Stimulated activated CD8-positive, alpha-beta memory T cell treated with anti-CD3 and anti-CD28 coated beads, Interleukin-4, amount 100 ng/mL, for 1 hour (primary cell): ENCODE measurements at places on chromosomes 3 and 15.

DNA sequence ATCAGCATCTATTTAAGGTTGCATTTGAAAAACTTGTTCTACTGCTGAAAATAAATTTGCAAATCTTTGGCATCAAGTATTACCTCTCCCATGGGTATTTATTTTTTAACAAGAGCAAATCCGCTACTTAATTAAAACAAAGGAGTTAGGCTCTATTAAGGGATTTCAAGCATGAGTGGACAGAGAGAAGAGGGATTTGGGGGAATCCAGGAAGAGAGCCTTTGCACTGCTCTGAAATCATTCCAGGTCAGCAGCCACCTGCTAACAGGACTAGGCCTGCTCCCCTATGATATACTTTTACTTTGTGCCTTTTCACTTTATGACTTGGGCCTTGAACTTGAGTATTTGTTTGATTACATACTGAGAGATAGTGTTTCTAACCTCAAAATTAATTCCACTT lies 57.1 kb downstream of the IQCH start:
- no peak for DNase-seq

- no peak for DNase-seq
Measured at GRCh38 chr15:40088929-40089755, 19.5 kb downstream of the BMF start.

DNA sequence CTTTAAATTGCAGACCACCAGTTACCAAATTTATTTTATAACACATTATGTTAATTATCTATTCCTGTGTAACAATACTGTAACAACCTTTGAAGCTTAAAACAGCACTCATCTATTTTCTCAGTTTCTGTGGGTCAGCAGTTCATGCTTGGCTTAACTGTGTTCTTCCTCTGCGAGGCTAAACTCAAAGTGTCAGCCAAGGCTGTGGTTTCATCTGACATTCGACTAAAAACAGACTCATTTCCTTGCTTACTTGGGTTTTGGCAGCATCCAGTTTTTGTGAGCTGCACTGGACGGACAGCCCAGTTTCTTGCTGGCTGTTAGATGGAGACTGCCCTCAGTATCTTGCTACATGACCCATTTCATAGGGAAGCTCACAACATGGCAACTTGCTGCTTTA lies 247.3 kb upstream of the KCNH8 start:
- DNase-seq = no peak

- DNase-seq = no peak
Measured at GRCh38 chr3:9715136-9715535, 11.5 kb downstream of the CPNE9 start.

- DNase-seq = no peak
Measured at GRCh38 chr3:157045238-157045850, 114.6 kb downstream of the CCNL1 start.

GRCh38 chr15:90436952-90437351 lies 48.9 kb downstream of the IQGAP1 start:
- no peak for DNase-seq

GRCh38 chr3:133459400-133459799 lies 59.5 kb downstream of the BFSP2 start:
- no peak for DNase-seq

DNA sequence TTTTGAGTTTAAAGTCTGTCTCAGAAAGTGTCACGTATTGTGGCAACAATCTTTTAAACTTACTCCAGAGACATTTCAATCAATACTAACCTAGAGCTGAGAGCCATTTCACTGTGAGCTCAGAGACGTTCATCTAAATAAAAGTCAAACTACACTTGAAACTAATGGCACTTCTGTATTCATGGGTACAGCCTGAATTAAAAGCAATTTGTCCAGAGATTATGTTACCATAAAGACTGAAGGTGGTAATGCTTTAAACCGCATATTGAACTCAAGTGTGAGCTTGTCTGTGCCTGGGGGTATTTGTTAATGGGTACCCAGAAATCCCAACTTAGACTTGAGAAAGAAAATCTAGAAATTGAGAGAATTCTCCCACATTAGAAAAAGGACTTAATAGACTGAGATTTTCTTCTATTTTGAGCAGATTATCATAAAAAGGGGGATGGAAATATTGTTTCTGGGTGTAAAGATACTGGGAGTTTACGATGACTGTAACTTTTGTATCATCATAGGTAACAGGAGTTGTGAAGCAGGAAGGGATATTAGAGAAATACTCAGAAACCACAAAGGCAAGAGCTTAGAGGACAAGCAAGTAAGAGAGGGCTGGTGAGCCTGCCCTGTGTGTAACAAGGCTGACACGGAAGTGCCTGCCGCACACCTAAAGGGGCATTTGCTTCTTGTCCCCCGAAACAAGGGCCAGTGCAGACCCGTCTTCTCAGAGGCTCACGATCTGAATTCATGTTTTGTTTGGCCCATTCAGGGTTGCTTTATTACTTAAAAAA lies 36.9 kb downstream of the LRIG1 start:
- no peak for DNase-seq

GRCh38 chr3:42819351-42819965 lies 10.2 kb downstream of the ACKR2 start:
- DNase-seq = no peak

GRCh38 chr15:86481720-86482119 lies 402.0 kb downstream of the AGBL1 start:
- DNase-seq = no peak

- DNase-seq = no peak
Measured at GRCh38 chr3:38755130-38755529, 60.9 kb downstream of the SCN10A start.

DNA sequence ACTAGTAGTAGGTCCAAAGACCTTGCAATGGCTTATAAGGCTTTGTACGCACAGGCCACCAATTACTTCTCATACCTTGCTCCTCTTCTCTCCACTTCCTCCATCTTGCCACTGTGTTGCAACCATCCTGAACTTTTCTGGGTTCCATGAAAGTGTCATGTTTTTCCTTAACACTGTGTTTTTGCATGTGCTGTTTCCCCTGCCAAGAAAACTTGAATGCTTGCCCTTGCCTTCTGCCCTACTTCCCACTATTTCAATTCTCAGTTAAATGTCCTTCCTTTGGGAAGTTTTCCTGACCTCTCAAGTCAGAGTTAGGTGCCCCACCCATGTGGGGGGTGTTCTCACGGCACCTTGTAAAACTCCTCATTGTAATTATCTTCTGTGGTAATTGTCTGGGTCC lies 182.8 kb downstream of the THRB start:
- no peak for DNase-seq

DNA sequence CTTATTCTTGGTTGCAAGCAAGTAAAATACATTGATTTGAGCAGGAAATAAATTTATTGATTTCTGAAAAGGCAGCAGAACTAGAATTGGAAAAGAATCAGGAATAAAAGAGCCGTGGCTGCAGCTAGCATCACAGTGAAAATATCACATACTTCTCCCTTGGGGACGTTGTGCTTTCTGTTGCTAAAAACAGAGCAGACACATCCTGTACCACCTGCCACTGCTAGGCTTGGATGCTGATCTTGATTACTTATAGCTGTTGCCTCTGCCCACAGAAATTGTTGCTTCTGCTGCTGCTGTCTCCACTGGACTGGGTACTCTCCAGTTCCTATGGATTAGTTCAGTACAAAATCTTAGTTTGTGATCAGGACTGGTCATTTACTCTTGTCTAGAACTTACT lies 283.8 kb downstream of the C3orf38 start:
- no peak for DNase-seq

DNA sequence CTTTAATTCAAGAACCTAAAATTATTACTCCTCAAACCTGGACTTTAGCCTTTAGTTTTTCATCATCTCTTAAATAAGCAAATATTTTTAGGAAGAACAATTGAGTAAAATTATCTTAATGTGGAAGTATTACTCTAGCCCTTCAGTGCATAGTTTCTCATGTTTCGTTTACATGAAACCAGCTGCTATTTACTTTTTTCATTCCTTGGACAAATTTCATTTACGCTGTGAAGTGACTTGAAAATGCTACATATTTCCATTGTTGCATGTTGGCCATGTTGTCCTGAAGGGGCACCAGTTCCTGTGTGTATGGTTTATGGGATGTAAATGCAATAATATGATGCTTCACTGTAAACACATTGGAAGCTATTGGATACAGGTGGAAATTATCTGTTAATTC lies 49.9 kb downstream of the SLC25A26 start:
- no peak for DNase-seq

GRCh38 chr3:139838269-139838957 lies 96.6 kb upstream of the CLSTN2 start:
- DNase-seq = no peak

- no peak for DNase-seq
Measured at GRCh38 chr3:63872135-63872924, 8.7 kb downstream of the ATXN7 start.

DNA sequence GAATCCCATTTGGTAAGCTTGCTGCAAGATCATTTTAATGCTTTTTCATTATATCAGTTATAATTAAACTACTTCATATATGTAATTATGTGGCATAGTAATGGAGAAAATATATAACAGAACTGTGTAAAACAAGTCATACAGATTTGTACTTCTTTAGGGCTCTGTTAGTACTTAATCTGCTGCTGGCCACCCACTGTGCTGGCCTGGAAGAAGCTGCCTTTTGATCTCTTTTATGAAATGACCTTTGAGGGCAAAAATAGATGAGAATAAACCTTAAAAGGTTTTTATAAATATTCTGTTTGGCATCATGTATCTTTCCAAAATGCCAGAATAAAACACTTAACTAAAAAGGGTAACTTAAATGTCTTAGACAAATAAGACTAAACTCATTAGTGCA lies 262.9 kb downstream of the ZIC1 start:
- DNase-seq = no peak

DNA sequence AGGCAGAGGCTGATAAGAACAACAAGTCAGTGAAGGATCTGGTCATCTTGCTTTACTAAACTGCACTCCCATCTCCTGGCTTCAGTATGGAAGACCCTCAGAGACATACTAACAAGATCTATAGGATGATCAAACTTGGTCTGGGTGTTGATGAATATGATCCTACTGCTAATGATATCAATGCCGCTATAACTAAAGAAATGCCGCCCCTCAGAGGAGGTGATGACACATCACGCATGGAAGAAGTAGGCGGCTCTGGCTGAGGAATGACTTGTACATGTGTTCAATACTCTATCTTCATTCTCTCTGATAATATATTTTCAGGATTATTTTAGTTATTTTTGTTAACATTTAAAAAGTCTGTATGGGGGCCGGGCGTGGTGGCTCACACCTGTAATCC lies 17.5 kb upstream of the EIF2B5 start:
- DNase-seq = no peak

- no peak for DNase-seq
Measured at GRCh38 chr3:112582244-112582874, 20.5 kb downstream of the SLC35A5 start.

- DNase-seq = no peak
Measured at GRCh38 chr3:59401924-59402323, 352.1 kb upstream of the CFAP20DC start.

- no peak for DNase-seq
Measured at GRCh38 chr3:141686466-141687291, 51.4 kb upstream of the RNF7 start.

DNA sequence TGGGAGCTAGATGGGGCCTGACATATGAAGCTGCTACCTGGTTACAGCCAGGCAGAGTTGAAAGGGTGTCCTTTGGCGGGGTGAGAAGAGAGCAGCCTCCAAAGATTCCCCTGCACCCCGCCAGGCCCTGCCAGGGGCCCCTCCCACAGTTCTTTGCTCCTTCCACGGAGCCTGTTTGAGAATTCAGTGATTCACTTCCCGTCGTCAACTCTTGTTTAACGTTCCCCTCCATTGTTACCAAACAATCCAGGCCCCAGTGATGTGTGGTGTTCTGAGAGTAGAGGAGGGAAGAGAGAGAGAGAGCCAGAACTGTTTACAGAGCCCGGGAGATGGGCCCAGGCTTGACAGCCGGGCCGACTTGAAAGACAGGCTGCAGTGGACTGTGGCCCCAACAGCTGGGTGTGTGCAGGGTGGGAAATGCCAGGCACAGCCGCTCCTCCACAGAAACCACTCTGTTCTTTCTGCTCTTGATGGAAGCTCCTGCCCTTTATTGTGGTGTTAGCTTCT lies 81.5 kb downstream of the SMAD3 start:
- no peak for DNase-seq

- DNase-seq = no peak
Measured at GRCh38 chr15:95624616-95625361, 705.7 kb upstream of the NR2F2 start.

- DNase-seq = no peak
Measured at GRCh38 chr3:34024447-34025240, 226.2 kb downstream of the PDCD6IP start.

DNA sequence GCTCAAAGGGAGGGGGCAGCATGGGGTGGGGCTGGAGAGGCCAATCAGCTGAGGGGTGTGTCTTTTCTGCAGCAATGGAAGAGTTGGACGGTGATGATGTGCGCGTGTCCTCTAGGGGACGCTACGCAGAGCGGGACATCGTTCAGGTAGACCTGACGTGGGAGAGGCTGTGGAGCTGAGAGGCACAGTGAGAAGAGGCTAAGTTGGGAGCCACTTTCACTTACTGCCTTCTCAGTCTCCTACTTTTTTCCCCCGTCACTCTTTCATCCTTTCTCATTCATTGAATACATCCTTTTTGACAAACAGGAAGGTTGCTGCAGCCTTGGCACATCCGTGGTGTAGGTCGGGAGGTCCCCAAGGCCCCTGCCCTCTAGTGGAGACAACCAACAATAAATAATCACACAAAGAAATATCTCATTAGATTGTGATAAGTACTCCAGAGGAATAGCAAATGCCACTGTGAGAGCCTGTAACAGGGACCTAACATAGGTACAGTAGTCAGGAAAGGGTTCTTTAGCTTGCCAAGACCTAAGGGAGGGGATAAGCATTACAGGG lies 4.4 kb upstream of the BRPF1 start:
- DNase-seq = no peak

DNA sequence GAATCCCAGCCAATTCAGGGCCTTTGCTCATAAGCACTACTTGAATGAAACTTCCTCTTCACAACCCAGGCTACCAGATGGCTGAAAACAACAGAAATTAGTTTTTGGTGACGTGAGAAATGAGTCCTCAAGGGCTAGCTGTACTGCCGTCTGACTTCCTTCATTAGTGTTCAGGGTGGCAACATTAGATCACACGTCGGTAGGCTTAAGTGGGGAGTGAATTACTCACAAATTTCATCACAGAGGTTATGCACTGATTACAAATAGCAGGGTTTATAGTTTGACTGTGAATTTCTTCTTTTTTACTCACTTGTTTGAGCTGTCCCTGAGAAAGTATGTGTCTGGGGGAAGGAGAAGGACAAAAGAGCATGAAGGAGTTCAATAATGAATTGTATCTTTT lies 397.2 kb downstream of the GAP43 start:
- no peak for DNase-seq

DNA sequence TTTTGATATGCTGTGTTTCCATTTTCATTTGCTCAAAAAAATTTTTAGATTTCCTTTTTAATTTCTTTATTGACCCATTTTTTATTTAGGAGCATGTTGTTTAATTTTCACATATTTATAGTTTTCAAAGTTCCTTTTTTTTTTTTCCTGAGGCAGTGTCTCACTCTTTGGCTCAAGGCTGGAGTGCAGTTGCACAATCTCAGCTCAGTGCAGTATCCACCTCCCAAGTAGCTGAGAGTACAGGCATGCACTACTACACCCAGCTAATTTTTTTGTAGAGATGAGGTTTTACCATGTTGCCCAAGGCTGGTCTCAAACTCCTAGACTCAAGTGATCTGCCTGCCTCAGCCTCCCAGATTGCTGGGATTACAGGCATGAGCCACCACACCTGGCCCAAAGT lies 36.2 kb downstream of the PFN2 start:
- DNase-seq = no peak
